ENCODE measurements at places on chromosomes 5 and 9. TPM values are rescaled to one million over a fixed set of nuclear protein-coding genes. Genes with fewer than 3 reads are reported as not detected.

- DNase-seq, result peak; percentile 47
Measured at GRCh38 chr9:33446946-33447798, at the start of gene AQP3. TSS of gene AQP3 (minus strand) at chr9:33447593. CDS start at chr9:33447530, 63 bp downstream.

DNA sequence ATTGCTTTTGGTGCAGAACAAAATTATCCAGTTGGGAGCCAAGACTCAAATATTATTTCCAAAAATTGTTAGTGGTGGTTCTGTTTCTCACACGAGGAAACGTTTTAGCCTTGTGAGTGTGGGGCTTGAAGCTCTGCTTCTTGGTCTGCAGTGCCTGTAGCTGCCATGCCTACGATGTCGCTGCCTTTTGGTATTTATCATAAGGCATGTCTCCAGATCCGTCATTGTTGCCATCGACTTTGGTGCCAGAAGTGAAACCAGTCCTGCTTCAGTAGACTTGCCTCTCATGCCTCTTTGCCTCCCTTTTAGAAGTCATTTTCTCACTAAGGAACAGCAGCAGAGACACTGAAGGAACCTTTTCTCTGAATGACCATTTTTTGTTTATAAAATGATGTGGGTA, 29.7 kb upstream of the CATSPER3 start:
- no peak for DNase-seq

DNA sequence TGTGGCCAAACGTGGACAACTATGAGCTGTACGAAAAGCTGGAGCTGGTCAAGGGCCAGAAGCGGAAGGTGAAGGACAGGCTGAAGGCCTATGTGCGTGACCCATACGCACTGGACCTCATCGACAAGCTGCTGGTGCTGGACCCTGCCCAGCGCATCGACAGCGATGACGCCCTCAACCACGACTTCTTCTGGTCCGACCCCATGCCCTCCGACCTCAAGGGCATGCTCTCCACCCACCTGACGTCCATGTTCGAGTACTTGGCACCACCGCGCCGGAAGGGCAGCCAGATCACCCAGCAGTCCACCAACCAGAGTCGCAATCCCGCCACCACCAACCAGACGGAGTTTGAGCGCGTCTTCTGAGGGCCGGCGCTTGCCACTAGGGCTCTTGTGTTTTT, 3.3 kb downstream of the CDK9 start:
- no peak for DNase-seq

GRCh38 chr5:155193029-155193428, 179.5 kb downstream of the KIF4B start:
- no peak for DNase-seq

GRCh38 chr9:86500667-86501435, 146.6 kb upstream of the TUT7 start:
- DNase-seq, result no peak

- peak; percentile 93 for DNase-seq
Measured at GRCh38 chr9:129333617-129334104, 155.6 kb upstream of the IER5L start.

DNA sequence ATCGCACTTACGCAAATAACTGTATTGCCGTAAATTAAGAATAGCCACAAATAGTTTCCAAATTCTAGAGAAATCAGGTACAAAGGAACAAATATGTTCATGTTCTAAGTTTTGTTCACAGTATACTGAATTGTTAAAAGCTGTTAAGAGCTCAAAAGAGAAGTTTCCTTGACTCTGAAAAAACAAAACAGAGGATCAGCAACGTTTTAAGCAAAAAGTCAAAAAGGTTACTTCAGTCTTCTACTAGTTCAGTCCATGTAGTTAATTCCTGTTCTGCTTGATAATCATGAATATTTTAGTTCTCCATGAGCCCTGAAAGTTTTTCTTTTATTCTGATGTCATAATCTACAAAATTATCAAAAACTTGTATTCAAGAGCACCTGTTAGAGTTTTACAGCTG, 128.6 kb upstream of the MAST4 start:
- DNase-seq, result no peak

SNAPC4 gene
- 14.4 TPM for total RNA-seq

ENTPD8 gene
- 5.4 TPM for total RNA-seq

SLC45A2 gene
- total RNA-seq, result 0.33 TPM

ACER2 gene
- total RNA-seq, result 4.3 TPM

MEIKIN gene
- not detected for total RNA-seq

Data from PC-9 (cell line).